Mammary epithelial cell (primary cell): ENCODE measurements at places on chromosomes 7 and 10. TPM values are rescaled to one million over a fixed set of nuclear protein-coding genes. Genes with fewer than 3 reads are reported as not detected.
A peak's percentile ranks its signal among the peaks of the same experiment; 100 is the strongest.

Gene MBLAC1
- polyA plus RNA-seq, result 1.0 TPM

Gene OR6V1
- not detected for polyA plus RNA-seq

Gene SLC13A1
- polyA plus RNA-seq, result not detected

Gene SFRP4
- not detected for polyA plus RNA-seq

GRCh38 chr7:140673774-140674155, 1.0 kb downstream of the ADCK2 start:
- DNase-seq, result no peak

DNA sequence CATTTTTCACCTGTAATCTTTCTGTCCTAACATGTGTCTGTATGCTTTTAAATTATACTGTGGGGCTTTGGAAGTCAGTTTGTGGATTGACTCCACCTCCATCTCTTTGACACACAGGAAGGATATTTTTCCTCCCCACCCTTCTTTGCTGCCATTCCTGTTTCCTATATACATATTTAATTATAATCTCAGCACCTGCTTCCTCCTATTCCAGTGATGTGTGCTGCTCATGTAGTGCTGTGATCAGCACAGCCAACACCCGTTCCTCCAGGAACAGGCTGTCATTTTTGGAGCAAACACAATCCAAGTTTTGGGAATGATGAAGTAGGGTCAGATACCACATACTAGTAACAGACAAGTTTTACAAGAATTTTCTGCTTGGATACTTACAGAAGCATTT, 135.0 kb upstream of the PRPS1L1 start:
- no peak for DNase-seq

- DNase-seq, result no peak
Measured at GRCh38 chr7:893686-894085, 17.3 kb downstream of the GET4 start.

GRCh38 chr7:112371701-112372100, 78.6 kb upstream of the IFRD1 start:
- no peak for DNase-seq

GRCh38 chr7:155489862-155490696, 32.1 kb downstream of the EN2 start:
- DNase-seq, result no peak

GRCh38 chr7:55546814-55547213, 25.5 kb downstream of the VOPP1 start:
- DNase-seq, result peak; percentile 94

DNA sequence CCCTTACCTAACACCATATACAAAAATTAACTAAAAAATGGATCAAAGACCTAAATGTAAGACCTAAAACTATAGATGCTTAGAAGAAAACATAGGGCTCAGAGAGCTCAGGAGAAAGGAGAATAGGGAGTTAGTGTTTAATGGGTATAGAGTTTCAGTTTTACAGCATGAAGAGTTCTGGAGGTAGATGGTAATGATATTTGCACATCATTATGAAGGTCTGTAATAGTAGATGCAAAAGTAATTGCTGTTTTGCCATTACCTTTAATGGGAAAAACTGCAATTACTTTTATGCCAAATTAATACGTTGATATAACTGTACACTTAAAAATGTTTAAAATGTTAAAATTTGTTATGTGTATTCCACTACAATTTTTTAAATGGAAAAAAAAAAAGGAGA, 39.2 kb upstream of the NANOS1 start:
- no peak for DNase-seq

DNA sequence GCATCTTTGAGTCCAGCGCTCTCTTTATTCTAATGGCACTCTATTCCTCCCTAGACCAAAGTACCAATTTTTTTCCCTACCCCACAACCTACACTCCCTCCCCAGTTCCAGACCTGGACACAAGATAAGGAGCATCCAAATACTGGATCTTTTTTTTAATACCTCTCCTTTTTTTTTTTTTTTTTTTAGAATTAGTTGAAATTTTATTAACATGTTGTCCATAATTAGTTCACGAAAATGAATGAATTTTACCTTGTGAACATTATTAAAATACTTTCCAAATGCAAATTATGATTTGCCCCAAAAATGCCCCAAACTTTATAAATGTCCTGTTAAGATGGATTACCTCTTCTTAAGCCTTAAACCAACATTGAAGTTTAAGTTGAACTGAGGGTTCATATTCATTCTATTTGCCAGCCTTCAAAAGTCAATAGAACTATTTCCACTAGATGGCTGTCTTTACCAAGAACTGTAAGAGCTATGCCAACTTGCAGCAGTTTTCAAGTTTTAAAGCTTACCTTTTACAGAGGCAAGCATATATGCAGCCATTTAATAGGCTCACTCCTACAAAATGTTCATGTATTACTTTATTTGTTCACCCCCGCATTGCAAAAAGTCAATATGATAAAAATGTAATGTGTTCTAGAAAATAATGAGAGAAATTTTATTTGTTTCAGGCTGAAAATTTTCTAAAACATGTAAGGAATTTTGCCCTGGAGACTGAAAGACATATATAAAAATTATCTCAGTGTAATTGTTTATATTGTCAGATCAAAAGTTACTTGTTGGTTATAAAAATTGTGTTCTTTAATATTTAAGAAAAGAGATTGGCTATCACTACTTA, 39.7 kb upstream of the TNKS2 start:
- DNase-seq, result peak; percentile 48

- peak; percentile 69 for DNase-seq
Measured at GRCh38 chr10:119750391-119751230, 24.8 kb downstream of the INPP5F start.

- DNase-seq, result no peak
Measured at GRCh38 chr10:91514787-91515186, 104.6 kb downstream of the HECTD2 start.

- DNase-seq, result no peak
Measured at GRCh38 chr7:103912891-103913605, 76.4 kb downstream of the RELN start.

GRCh38 chr10:44066527-44067255, 318.2 kb downstream of the CXCL12 start:
- DNase-seq, result no peak

DNA sequence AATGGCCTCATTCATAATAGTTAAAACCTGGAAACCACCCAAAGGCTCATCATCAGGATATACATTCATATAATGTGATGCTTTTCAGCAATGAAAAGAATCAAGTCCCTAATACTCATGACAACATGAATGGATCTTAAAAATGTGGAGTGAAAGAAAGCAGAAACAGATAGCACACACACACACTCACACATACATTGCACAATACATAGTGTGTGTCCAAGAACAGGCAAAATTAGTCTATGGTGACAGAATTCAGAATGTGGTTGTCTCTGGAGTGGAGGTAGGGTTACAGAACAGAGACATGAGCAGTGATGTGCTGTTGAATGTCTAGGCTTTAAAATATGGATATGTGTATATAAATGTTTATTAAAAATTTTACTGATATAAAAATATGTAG, 419.9 kb upstream of the PCDH15 start:
- no peak for DNase-seq

DNA sequence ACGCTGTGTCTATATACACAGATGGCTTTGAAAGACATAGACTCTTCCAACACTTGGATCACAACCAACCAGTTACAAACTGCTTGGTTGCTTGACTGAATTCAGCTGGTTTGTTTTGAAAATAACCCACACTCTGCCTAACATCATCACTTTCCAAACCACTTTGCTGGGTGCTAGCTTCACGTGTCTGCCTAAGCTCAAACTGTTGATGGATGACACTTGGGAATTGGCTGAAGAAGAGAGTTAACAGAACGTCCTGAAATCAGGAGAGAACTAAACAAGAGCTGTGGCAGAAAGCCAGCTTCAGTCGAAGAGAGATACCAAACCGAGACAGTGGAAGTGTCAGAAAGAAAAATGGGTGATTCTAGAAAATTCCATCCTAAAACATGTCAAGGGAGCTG, 420.8 kb upstream of the AUTS2 start:
- no peak for DNase-seq

DNA sequence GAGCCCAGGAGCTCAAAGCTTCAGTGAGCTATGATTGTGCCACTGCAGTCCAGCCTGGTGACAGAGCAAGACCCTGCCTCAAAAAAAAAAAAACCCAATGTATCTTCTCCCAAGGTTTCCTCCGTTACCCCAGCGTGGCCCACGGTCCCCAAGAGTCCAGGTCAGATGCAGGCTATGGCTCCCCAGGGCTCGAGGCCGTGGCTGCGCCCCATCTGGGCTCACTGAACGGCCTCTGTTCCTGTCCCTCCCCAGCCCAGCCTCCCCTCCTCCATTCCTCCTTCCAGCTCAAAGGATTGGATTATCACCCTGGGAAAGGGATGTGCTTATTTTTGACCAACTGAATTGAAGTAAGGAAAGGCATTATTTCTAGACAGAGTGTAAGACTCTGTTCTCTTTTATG, 31.0 kb downstream of the STK32C start:
- no peak for DNase-seq

GRCh38 chr10:78196964-78197363, 163.3 kb downstream of the RPS24 start:
- peak; percentile 95 for DNase-seq

DNA sequence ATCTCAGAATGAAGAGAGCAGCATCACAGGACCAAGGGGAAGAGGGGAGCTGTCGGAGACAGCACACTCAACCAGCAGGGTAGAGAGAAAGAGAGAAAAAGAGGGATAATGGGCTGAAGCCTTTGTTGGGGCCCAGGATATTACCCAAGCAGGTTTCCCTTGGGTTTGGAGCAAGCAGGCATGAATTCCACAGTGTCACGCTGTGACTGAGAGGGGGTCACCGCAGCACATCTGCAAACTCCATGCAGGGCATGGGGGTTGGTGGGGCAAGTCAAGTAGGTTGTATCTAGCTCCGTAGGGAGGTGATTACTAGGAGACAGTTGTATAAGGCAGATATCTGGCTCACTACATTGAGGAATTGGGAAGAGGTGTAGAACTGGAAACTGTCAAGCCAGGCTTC, 42.2 kb upstream of the SEMA3E start:
- no peak for DNase-seq

- no peak for DNase-seq
Measured at GRCh38 chr10:10326116-10326515, 691.6 kb upstream of the CELF2 start.

GRCh38 chr10:90462749-90463470, 394.9 kb downstream of the HTR7 start:
- DNase-seq, result no peak
